ENCODE measurements at places on chromosomes 6 and 20.

- no peak for DNase-seq
These were observed 5.3 kb downstream of the KCNK5 start for GRCh38 chr6:39224011-39224410.

DNA sequence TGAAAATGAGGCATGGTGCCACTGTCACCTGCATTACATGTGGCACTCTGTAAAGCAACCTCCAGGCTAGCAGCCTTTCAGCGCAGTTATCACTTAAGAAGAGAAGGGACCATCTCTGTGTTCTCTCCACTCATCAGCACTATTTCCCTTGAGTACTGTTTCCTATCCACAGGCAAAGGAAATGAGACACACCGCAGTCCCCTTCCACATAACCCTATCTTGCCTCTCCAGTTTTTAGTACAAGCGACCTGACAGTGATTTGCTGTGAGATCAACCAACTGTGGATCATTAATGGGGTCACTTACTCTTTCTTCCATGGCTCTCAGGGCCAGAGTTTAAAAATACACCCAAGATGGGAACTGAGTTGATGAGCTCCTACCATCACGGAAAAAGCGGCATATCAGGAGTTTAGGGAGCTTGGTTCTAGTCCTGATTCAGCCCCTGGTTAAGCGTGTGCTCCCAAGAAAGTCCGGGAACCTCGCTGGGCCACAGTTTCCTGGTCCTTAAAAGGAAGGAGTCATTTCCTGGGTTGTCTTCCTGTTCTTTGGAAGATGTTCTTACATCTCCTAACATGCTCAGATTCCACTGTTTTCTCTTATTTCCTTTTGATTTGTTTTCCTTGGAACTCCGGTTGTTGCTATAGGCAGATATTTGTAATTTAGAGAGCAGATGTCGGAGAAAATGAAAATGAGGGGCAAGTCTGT is 27.3 kb downstream of the PRDM1 start:
- no peak for DNase-seq

GRCh38 chr6:57283106-57283505 is 34.3 kb upstream of the PRIM2 start:
- DNase-seq, result no peak

GRCh38 chr6:70061546-70061945 is 195.2 kb downstream of the COL19A1 start:
- DNase-seq, result no peak

DNA sequence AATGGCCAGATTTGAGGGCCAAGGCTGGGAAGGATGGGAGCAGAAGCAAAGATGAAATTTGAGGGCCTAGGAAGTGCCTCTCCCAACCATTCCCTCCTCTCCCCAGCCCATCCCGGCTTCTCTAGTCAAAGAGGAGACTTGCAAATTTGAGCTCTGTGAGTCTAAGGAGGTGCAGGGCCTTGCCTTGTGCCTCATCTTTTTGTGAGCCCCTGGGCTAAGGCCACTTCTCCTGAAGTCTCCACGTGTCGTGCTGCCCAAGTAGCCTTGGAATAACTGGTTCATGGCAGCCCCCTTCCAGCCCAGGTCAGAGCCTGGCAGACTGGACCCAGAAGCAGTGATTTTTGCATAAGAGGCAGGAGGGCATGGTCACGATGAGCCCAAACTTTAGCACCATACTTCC is 6.7 kb downstream of the PTGIS start:
- DNase-seq, result no peak

- no peak for DNase-seq
These were observed 13.7 kb upstream of the RTF2 start for GRCh38 chr20:56454754-56455153.

- no peak for DNase-seq
These were observed 402.9 kb upstream of the CITED2 start for GRCh38 chr6:139777202-139777970.

DNA sequence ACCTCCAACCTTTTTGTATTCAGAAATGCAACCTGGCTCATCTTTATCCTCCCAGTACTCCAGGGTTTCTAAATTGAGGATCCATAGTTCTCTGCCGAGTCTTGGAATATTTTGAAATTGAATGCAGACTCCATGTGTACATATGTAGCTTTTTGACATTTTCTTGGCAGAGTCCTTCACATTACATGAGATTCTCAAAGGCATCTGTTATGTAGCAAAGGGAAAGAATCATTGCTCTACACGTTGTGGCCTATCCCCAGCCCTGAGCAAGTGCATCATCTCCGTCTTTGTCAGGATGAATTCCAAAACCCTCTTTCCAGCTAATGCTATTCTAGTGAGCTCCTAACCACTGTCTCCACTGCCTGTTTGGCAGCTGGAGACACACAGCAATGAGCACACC is 742.9 kb downstream of the DHX35 start:
- no peak for DNase-seq

All from CD4-positive, alpha-beta T cell treated with Interleukin-6 for 4 hours (primary cell).